ENCODE measurements at places on chromosomes 11 and 22.

DNA sequence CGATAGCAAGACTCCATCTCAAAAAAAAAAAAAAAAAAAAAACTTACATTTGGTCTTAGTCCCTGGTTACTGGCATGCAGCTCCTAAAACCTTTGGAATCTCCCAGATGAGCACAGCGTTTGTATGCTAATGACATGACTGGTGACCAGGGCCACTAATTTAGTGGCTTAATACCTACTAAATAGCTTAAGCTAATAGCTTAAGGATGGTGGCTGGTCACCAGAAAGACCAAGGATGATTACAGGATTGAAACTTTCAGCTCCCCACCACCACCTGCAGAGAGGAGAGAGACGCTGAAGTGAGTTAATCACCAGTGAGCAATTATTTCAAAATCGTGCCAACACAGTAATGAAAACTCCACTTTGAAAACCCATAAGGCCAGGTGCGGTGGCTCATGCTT lies 37.1 kb downstream of the DENND5A start:
- DNase-seq, result no peak

GRCh38 chr11:131297441-131297840 lies 73.0 kb upstream of the NTM start:
- no peak for DNase-seq

- no peak for DNase-seq
Observed at GRCh38 chr11:69686856-69687255, 11.7 kb upstream of the LTO1 start.

DNA sequence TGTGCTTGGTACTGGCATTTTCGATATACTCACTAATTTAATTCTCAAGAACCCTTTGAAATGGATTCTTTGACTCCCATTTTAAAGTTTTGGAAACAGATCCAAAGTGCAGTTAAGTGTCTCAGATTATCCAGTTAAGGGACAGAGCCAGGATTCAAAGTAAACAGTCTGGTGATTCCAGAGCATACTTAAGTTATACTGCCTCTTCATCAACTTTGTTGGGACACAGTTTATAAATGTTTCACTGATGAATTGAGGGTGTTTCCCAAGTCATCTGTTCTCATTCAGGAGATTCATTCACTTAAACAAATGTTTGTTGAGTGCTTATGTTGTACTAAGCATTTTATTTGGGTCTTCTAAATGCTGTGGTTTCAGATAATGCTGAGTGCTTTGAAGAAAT lies 17.1 kb downstream of the KDM2A start:
- DNase-seq, result no peak

- DNase-seq, result no peak
Observed at GRCh38 chr22:47208630-47209029, 446.2 kb downstream of the TBC1D22A start.

DNA sequence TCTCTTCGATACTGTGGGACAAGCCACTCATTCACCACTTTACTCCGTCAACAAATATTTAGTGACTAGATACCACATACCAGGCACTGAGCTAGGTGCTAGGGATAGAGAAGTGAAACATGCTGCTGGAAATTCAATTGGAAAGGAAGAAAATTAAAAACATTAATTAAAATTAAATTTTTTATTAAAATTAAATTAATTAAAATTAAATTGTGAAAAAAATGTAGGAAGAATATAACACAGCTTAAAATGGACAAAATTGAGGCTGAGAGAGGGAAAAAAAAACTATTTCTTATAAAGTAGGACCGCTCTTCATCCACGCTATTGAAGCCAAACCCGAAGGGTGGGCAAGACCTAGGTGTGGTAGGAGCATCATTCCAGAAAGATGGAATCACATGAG lies 23.6 kb upstream of the LRRC55 start:
- no peak for DNase-seq

Data from DMS 273 treated with DMSO at 0.1 percent for 48 hours (cell line).